ENCODE measurements at places on chromosomes 16 and 17. TPM values are rescaled to one million over a fixed set of nuclear protein-coding genes. Genes with fewer than 3 reads are reported as not detected.

The PIK3R5 gene
- polyA plus RNA-seq: 2.4 TPM

GRCh38 chr17:21072745-21073197 lies 30.0 kb upstream of the USP22 start:
- no peak for DNase-seq

- DNase-seq: no peak
These were observed 104.4 kb downstream of the LYRM1 start for GRCh38 chr16:21005008-21005407.

DNA sequence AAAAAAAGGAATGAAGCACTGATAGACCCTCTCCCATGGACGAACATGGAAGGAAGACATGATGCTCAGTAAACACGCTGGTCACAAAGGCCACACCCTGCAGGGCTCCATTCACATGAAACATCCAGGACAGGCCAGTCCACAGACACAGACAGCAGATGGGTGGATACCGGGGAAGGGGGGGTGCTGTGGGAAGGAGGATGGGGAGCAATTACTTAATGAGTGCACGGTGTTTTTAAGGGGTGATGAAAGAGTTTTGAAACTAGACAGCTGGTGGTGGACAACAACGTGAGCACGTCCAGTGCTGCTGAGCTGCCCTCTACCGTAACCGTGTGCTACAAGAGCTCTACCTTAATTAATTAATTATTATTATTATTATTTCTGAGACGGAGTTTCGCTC lies 6.0 kb upstream of the SLC16A3 start:
- no peak for DNase-seq

Measured in right lung (tissue), 10 donors.